ENCODE measurements at places on chromosomes 11 and 22. TPM values are rescaled to one million over a fixed set of nuclear protein-coding genes. Genes with fewer than 3 reads are reported as not detected.

DNA sequence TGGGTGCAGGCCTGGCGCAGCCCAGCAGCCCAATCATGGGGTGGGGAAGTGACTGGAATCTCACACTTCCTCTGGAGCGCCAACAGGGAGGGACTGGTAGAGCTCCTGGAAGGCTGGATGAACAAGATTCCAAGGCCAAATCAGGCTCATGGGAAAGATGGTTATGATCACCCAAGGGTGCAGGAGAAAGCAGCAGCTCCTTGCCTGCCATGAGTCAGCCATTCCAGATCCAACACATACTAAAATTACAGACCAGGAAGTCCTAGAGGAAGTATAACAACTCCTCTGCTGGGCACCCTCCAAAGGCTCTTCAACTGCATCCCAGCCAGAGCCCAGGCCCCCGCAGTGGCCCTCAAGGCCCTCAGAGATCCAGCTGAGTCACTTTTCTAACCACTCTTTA lies 427.3 kb downstream of the TENM4 start:
- no peak for DNase-seq

GRCh38 chr11:133693110-133693509 lies 152.2 kb downstream of the SPATA19 start:
- no peak for DNase-seq

DNA sequence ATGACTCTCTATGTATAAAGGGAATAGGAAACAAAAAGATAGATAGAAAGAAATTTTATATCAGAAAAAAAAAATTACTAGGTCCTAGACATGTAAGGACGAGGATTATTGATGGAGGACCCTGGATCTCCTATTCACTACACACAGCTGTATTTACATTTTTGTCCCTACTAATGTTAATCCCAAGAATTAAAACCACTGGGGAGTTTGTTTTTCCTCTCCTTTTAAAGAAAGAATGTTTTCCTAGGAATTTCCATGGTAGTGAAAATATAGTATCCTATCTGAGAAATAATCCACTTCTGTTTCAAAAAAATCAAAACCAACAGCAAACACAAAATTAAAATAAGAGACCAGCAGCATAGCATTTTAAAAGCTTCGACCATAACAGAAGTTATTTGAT lies 41.1 kb downstream of the PDGFD start:
- peak; percentile 26 for DNase-seq

GRCh38 chr11:67397986-67398660 lies 3.5 kb downstream of the PPP1CA start:
- no peak for DNase-seq

- DNase-seq: no peak
These were observed 3.6 kb downstream of the FIBP start for GRCh38 chr11:65884716-65885092.

The MAP6 gene
- 10.7 TPM for polyA plus RNA-seq

Measured in forelimb muscle (tissue), 1 donor.